Hematopoietic multipotent progenitor cell (in vitro differentiated cells): ENCODE measurements at places on chromosomes 12 and 14.

GRCh38 chr12:124243936-124244335 lies 51.0 kb upstream of the RFLNA start:
- DNase-seq, result no peak

DNA sequence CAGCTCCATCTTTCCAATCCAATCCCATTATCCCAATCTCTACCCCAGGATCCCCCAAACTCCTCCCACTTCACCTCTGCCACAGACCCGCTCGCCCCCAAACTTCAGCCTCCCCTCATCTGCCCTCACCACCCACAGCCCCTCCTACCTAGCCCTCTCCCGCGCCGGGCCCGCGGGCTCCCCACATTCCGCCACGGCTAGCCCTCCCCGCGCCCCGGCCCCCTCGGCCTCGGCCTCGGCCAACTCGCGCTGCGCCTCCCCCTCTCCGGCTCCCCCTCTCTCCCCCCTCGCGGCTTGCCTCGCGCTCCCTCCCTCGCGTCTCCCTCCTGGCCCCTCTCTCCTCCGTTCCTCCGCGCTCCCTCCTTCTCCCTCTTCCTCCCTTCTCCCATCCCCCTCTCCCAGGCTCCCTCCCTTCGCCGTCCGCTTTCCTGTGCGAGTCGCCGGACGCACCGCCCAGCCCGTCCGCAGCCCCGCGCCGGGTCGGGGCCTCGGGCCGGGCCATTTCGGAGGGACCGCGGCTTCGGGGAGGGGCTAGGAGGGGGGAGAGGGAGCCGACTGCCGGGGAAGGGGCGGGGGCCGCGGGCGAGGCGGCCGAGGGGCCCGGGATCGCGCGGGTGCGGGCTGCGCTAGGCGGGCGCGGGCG lies at the start of gene ATN1:
Gene ATN1, plus strand, starts transcription at position 581 of the 643 bp plus-strand sequence. CDS start 6,043 bp downstream, outside the sequence.
- peak; percentile 58 for DNase-seq

- no peak for DNase-seq
These were observed 125.9 kb downstream of the PAPOLA start for GRCh38 chr14:96627811-96628775.

DNA sequence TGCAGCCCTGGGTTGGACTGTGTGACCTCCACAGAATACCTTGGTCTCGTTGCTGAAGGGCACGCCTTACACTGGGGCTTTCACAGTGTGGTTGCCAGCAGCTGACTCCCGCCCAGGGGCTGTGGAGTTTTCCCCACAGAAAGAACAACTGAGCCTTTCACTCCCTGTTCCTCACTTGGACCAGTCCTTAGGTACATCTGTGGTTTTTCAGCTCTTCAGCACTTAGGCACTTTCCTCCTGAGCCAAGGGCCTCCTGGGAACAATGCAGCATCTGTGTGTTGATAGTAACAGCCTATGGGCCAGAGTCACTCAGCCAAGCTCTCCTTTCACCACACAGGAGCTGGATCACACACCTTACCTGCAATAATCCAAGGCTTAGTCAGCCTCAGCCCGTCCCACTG lies 25.0 kb downstream of the ERP27 start:
- DNase-seq, result no peak

GRCh38 chr12:106672314-106673025 lies 89.7 kb downstream of the RFX4 start:
- no peak for DNase-seq

- DNase-seq, result no peak
These were observed 35.1 kb downstream of the DHX37 start for GRCh38 chr12:124953689-124954405.
